ENCODE measurements at places on chromosomes 3 and 15.

DNA sequence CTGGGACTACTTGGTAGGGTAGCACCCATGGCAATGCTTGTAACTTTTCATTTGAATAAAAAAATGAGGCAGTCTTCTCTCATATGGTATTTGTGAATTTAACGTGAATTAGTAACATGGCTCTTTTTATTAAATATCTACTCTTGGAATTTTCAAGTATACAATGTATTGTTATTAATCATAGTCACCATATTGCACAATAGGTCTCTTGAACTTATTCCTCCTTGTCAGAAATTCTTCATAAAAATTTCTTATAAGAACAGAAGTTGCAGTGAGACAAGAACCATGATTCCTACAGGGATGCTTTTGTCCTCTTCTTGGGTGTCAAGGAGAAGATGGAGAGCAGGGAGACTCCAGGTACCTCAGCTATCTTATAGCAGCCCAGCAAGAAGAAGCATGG lies 203.8 kb upstream of the FEZF2 start:
- no peak for DNase-seq

- no peak for DNase-seq
Observed at GRCh38 chr3:39282057-39282456, 2.2 kb upstream of the CX3CR1 start.

GRCh38 chr15:60760646-60761504 lies 281.9 kb upstream of the ICE2 start:
- no peak for DNase-seq

- DNase-seq: no peak
Observed at GRCh38 chr15:80967991-80968510, 21.6 kb downstream of the MESD start.

- DNase-seq: no peak
Observed at GRCh38 chr3:43948013-43948412, 257.3 kb downstream of the ABHD5 start.

GRCh38 chr15:74006774-74007639 lies 12.5 kb downstream of the PML start:
- DNase-seq: no peak

DNA sequence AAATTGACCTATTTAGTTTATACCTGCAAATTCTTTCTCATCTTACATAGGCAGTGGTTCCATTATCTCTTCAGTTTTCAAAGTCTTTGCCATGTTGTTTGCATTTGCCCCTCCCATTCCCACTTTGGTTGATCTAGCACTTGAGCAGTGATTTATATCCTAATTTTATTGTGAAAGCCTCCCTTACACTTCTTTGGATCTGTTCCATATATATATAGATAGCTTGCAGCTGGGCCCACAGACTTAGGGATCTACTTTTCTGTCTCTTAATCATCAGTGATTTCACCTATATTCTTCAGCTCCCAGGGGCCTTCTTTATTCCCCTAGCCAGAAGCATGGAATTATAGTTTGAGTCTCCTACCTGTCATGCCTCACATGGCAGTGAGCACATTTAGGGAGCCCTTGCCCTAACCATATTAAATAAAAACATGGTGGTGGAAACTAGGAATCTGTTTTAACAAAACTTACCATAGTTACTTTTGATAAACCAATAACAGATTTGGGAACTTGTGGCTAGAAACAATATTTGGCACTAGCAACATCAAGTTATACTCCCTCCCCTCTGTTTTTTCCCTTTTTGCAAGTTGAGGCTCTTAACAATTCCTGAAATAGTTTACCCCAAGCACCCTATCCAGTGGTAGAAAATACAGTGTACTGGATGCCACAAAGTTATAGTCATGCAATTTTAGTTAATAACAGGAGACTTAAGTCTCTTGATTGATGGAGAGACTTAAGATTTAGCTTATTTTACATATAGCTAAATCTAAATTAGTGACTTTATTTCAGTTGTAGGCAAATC lies 41.7 kb downstream of the ARIH1 start:
- DNase-seq: no peak

- DNase-seq: no peak
Observed at GRCh38 chr15:46751303-46751702, 966.0 kb upstream of the SEMA6D start.

- no peak for DNase-seq
Observed at GRCh38 chr3:169242708-169243513, 420.6 kb downstream of the MECOM start.

- no peak for DNase-seq
Observed at GRCh38 chr15:58608129-58608590, 141.3 kb downstream of the ADAM10 start.

DNA sequence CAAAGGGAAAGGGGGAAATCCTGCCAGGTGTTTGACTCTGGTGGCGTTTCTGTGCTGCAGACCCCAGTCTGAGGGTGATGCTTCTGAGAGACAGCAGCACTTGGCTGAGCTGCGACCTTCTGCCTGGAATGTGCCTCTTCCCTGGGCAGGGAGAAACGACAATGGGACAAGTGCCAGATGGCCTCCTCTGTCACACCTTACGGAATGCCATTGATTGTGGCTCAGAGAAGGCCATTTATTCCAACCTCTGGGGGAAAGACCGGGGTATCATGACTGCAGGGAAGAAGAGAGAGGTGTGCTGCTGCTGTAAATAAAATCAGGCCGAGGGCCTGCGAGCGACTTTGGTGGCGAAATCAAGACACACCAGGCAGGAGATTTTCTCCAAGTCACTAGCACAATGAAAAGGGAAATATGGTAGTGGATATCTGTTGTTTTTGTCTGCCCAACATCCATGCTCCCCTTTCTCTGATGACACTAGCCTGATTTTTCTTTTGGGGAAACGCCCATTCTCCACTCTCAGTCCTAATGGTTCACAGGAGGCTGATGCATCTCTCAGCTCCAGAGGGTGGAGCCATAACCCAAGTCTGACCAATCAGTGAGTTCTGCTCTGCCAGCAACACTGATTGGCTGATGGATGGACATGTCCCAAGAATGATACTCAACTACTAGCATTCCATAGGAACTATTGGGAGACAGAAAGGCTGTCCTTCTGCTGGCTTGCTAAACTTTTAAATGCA lies 336.1 kb downstream of the FOXP1 start:
- no peak for DNase-seq

DNA sequence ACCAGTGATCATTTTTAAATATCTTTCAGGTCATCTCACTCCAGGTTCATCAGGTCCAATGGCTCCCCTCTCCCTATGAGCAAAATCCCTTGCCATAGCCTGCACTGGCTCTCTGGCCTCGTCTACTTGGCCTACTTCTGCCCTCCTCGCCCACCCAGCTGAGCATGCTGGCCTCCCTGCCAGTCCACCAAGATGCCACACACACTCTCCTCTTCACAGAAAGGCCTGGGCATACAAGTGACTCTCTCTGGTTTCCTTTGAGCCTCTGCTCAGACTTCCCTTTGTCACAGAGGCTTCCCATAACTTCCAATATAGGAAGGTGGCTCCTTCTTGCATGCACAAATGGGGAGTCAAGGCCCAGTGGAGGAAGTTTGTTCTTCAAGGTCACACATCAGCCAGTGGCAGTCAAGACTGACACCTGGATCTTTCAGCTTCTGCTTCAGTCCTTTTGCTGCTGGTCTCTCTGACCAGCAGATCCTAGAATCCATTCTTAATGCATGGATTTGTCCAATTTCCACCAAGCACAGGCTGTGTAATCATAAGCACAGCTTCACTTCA lies 223.2 kb upstream of the HES1 start:
- no peak for DNase-seq

DNA sequence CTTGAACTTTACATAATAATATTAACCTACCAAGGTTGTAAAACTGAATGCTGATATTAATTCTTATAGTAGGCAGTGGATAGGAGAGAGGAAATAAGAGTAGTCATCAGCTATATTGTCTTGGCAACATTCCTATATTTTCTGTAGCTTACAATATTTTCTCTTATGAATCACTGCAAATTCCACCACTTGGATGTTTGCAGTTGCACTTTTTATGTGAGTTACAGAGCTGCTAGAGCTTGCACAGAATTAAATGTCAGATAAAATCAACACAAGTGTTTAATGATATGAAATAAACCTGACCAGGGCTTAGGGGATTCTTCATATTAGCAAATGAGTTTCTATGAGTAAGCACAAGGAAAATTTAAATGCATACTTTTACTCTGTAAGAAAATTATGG lies 1710.1 kb downstream of the SI start:
- DNase-seq: no peak

GRCh38 chr3:67386451-67386850 lies 268.0 kb downstream of the SUCLG2 start:
- DNase-seq: no peak

- DNase-seq: no peak
Observed at GRCh38 chr3:152927131-152927530, 92.2 kb downstream of the P2RY1 start.

DNA sequence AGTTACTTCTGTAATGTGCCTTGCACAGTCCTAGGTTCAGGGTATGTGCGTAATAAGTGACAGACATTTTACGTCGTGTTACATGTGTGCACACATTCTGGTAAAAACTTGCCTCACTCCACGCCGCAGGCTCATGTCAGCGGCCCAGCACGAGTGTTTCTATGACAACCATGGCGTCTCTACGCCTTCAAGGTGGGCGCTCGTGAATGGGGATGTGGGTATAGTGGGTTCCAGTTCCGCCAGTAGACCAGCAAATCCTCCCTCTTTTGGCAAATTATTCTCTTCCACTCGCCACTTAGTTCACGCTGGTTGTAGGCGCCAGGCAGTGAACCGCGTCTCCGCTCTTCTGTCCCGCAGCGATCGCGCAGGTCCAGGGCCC lies 40.3 kb downstream of the CHST14 start:
- DNase-seq: peak; percentile 63

DNA sequence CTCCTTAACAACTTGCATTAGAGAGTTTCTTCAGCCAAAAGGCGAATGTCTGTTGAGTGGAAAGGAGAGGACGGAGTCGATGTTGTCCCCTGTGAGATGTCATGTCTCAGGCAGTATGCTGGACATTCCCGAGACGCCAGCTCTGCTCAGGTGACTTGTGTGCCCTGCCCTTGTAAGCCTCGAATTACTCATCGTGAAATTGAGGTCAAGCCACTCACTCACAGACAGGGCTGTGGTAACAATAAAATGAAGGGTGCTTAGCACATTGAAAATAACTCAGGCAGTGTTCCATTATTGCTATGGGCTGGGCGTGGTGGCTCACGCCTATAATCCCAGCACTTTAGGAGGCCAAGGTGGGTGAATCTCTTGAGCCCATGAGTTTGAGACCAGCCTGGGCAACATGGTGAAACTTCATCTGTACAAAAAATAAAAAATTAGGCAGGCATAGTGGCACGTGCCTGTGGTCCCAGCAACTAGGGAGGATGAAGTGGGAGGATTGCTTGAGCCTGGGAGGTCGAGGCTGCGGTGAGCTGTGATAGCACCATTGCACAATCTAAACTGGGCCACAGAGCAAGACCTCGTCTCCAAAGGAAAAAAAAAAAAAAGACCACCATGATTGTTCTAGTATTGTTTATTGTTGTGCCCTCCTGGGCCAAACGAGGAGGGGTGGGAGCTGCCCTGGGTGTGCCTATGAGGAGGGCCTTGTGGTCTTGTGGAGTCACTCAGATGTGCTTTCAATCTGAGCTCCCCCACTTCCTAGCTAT lies 214.4 kb downstream of the THSD4 start:
- no peak for DNase-seq

DNA sequence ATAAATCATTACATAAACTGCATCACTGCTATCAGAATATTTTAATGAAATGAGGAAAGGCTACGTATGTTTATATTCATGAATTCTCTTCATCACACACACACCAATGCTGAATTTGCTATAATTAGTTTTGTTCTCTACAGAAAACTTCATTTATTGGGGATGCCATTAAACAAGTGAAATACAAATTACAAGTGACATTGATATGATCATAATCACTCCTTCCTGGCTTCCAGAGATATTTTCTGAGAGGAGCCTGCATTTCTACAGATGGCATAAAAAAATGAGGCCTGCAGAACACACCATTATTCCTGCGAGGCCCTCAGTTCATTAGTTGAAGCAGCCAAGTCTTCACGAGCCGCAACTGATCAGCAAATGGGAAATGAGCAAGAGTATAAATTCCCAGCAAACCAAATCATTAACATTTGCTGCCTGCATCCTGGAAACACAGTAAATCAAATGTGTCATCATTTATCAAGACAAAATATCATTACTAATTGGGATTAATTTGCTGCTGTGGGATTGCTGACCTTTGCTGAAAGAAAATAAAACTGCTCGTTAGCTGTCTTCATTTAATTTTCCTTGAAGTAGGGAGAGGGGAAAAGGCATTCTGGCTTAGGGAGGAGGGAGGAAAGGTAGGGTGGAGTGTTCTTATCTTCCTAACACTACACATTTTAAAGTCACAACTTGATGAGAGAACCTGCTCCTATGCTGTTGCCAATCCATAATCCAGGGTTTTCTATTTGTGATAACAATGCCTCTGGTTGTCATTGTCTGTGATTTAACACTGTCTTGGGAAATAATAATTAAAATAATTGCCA lies 921.9 kb downstream of the SQOR start:
- no peak for DNase-seq

- DNase-seq: no peak
Observed at GRCh38 chr3:10602769-10603768, 97.7 kb upstream of the ATP2B2 start.

- DNase-seq: no peak
Observed at GRCh38 chr15:80531796-80532195, 127.6 kb downstream of the ARNT2 start.

GRCh38 chr15:38652998-38653397 lies 88.4 kb upstream of the RASGRP1 start:
- DNase-seq: no peak

GRCh38 chr15:88440021-88440420 lies 27.2 kb downstream of the MRPL46 start:
- DNase-seq: no peak

DNA sequence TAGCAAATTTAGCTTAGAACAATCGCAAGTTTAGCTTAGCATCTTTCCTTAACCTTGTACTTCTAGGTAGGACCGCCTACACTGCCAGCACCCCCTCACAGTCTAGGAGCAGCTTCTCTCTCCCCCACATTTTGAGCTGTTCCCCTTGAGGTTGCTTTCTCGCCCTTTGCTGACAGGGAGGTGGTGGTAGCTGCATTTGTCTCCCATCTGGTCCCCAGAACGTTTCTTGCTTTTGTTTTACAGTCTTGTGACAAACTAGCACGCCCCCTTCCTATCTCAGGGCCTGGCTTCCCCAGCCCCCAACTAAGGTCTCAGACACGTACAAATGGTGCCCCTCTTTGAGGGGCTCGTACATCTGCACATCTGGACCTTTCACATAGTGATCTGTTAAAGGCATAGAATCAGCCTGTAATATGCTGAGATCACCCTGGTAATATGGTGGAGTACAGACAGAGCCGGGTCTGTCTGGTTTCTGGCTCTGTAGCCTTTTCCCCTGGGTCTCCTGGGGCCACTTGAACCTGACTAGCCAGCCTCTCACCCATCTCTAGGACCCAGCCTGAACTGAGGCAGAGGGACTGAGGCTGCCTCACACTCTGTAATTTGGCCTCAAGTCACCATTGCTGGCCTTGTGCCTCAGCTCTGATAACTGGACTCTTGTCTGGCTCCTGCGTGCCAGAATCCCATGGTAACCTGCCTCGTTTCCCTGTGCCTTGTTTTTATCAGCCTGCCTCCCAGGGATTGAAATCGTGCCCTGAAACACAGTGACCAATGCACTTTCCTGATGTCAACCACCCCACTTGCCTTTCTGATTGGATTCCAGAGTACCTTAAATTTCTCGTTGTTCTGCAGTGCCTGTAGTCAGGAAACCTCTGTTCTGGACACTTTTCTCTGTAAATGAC lies 27.7 kb downstream of the CRTC3 start:
- no peak for DNase-seq

GRCh38 chr3:107884719-107885460 lies 205.9 kb downstream of the CD47 start:
- no peak for DNase-seq

Data from stimulated activated naive B cell treated with anti-CD40 and anti-IgM and Interleukin-4, amounts not matched to agents 10 μg/mL and 1 μg/mL and 100 μg/mL, for 72 hours (primary cell).